ENCODE measurements at places on chromosomes 4 and X.

GRCh38 chr4:1961563-1961962 is 47.2 kb downstream of the NELFA start:
- DNase-seq = no peak

DNA sequence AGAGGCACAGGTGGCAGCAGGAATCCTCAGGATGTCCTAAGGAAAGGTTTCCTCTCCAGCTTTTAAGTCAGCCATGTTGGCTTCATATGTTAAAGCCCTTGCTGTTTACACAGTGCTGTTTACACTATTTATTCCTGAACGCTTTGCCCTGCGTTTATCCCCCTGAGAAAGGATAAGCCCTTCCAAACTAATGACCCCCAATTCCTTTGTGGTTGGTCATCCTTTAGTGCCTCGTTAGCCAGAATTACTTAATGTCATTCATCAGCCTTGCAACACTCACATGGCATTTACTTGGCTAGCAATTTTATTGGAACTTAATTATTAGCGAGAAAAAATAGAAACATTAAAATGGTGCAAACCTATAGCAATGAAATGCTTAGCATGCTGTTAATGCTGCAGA is 23.8 kb downstream of the VCX2 start:
- DNase-seq = no peak

DNA sequence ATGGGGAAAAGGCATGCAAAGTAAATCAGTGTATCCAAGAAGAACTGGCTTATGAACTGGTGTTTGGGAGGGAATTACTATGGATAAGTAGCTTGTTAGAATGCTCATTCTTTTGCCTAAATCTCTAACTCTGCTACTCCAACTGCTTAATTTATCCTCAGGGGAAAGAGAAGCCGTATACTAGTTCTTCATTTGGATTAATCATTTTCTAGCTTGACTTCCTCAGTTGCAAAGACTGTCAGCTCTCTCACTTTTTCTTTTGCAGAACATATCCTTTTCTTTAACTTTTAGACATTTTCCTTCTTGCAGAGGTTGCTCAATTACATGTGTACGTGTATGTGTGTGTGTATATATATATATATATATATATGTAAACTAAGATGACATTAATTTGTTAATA is 21.9 kb downstream of the GPRIN3 start:
- no peak for DNase-seq

DNA sequence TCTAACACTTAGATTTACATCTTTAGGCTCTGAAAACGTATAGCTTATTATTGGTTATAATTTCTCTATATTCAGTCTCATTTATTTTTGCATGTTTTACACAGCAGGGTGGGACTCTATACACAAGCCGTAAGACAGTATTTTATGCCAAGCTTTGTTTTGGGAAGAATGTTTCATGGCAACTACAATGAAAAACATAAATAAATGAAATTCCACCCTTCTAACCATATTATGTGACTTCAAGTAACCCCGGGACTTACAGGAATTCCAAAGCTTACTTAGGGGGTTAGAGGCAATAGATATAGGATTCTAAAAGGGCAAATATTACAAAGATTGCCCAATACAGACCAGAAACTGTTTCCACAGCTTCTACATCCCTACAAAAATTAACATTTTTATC is 370.9 kb downstream of the PRR32 start:
- no peak for DNase-seq

DNA sequence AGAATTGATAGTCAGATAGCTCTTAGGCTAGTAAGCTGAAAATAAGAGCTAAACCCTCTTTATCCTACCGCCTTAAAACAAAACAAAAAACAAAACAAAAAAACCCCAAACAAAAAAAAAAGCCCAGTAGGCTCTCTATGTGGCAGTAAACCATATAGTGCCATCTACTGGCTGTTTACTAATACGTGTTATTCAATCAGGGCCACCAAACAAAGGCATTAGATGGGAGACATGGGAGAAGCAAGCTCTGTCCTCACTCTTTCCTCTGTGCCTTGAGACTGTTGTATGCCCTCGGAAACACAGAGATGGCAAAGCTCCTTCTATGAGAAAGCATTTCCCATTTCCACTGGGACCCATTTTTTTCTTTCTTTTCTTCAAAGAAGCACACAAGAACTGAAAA is 148.8 kb upstream of the MID1 start:
- no peak for DNase-seq

- DNase-seq = no peak
Observed at GRCh38 chr4:18638031-18638430, 616.5 kb upstream of the LCORL start.

DNA sequence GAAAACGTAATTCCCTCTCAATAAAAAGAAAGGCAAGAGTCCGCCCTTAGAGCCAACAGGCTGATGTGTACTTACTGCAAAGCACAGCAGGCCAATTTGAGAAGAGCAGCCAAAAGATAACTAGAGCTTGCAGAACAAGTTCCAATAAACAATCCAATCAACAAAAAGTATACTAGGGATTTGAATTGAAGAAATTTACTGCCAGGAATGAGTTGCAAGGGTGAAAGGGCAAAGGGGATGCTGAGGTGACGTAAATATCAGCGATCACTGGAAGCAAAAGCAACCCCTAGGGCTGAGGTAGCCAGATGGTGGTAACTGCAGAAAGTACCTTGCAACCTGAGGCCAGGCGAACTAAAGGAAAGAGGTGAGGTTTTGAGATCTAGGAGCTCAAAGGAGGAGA is 152.1 kb upstream of the TENM3 start:
- DNase-seq = no peak

DNA sequence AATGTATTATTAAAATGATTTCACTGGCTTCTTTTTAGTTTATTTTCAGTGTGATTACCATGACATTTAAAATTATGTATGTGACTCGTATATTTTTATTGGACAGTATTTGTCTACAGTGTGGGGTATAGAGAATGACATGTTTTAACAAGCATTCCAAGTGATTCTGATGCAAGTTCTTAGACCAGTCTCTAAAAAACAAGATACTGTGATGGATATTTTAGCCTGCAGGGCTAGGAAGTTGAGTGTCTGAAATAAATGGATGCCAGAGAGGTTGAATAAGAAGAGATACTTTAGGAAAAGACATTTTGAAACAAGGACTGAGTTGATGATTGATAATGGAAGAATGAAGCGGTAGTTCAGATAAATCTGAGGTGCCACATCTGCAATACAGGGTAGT is 3.5 kb upstream of the MAD2L1 start:
- no peak for DNase-seq

DNA sequence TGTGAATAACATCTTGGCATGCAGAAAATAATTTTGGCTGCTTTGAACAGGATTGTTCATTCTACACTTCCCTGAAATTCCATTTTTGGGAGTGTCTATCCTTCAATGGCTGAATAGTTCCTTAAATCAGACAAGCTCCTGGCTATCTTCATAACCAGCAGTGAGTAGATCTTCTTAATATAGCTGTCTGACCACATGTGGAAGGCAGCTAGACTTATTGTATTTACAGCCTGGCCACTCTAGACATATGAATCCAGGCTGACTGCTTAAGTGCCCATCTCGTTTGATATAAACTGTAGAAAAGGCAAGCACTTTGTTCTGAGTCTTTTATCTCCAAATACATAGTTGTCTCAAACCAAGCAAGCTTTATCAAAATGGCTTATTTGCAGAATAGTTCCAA is 40.0 kb downstream of the PWWP3B start:
- DNase-seq = no peak

- DNase-seq = no peak
Observed at GRCh38 chr4:31045151-31045550, 325.0 kb downstream of the PCDH7 start.

GRCh38 chr4:27011401-27011800 is 150.8 kb downstream of the STIM2 start:
- DNase-seq = no peak
